AG04450 (cell line): ENCODE measurements at places on chromosomes 1 and 21.

- no peak for DNase-seq
Observed at GRCh38 chr1:62126579-62127290, 67.9 kb upstream of the L1TD1 start.

DNA sequence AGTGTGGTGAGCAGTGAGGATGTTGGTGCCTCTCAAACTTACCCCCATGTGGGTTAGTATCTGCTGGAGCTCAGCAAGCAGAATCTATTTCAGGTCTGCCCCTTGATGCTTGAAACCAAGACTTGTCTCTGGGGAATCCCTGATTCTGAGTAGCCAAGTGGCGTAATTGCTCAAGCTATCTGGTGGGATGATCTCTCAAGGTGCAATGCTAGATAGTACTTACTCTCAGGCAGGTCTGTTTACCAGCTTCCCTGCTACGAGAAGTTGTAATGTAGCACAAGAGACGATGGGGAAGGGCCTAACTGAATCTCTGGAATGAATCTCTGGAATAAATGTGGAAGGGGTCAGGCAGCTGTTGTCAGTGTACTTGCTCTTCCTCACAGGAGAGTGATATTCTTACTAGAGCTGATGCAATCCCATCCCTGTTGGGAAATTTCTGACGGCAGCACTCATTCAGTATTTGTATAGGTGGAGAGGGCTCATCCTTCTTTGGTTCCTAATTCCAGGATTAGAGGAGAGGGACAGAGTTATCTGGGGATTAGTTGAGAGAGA, 65.4 kb downstream of the MACF1 start:
- peak; percentile 43 for DNase-seq

GRCh38 chr1:42482635-42483153, 19.6 kb downstream of the CCDC30 start:
- DNase-seq: no peak

DNA sequence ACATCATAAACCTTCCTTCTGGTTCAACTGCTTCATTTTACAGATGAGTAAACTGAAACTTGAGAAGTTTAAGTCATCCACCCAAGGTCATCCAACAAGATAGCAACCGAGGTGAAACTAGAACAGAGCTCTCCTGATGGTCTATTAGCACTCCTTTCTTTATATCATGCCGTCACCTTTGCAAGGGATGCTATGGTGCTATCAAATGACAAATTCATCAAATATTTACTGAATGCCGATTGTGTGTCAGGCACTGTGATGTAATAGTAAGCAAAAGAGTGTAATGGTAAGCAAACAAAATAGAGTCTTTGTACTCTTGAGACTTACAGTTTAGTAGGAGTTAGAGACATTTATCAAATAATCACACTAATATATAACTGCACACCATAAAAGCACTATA, 14.0 kb upstream of the SGIP1 start:
- DNase-seq: no peak

DNA sequence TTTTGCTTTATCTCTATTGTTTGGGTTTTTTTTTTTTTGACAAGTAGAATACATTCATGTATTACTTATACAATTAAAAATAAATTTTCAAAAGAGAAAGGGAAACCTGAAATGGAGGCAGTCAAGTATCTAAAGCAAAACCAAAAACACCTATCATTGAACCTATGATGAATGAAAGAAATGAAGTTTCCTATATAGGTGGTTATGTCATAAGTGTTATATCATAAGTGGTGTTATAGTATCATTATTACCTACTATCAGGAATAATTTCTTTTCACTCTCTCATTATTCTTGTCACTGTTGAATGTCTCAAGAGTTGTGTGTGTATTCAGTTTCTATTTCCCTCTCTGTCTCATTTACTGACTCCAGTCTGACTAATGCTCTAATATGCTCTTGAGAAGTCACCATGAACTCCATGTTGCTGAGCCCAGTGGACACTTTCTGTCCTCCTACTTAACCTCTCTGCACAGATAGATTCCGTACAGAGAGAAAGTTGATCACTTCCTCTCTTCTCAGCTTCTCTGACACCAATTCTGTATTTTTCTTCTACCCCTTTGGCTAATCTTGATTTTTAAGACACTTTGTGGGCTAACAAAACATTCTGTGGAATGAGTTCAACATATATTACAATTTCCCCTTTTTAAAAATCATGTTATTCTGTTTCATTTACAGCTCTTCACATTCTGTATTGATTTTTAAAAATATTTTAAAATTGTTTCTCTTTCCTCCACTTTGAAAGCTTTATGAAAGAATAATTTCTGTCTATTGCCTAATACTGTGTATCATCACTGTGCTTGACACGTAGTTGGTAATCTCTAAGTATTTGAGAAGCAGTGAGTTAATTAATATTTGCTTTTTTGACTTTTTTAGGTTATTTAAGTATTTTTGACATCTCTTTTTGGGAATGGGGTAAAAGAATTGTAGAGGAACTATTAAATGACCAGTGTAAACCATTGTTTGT, 50.1 kb downstream of the RASAL2 start:
- no peak for DNase-seq

- DNase-seq: no peak
Observed at GRCh38 chr21:21664871-21665270, 666.7 kb downstream of the NCAM2 start.

- no peak for DNase-seq
Observed at GRCh38 chr1:68167211-68167610, 65.1 kb downstream of the WLS start.

DNA sequence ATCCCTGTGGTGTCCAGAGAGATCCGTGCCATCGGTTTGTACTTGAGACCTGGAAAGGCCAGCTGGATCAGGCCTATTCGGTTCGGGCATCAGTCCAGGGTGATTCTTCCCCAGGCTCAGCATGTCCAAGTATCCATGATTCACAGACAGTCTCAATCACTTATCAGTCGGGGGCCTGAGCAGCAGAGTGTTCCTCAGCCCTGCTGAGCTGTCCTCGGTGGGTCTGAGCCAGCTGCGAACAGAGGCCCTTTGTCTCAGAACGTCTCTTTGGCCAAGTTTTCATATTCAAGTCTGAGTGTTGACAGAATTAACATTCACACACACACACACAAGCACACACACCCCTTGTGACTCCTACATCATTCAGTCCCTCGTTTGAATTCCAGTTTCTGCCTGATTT, 33.4 kb upstream of the OSBPL9 start:
- DNase-seq: peak; percentile 32

DNA sequence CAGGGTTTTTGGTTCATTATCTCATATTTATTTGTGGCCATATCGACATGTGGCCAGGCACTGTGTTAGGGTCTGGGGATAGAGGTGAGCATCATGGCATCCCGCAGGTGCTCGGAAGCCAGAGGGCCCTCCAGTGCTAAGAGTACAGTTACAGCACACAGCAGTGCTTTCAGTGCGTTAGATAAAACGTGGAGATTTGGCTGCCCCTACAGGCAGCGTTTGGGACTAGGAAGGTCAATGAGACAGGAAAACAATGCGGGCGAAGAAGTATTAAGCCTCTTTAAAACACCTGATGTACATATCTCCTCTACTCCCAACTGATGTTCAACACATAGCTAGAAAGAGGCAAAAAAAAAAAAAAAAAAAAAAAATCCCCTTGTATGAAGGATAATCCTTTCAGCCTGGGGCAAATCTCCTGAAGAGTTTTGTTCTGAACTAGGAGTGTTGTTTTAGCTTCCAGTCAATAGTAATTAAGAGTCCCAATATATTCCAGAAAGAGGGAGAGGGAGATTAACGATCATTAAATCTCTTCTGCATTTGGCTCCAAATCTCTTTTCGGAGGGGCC, 80.1 kb downstream of the CAPZB start:
- no peak for DNase-seq

DNA sequence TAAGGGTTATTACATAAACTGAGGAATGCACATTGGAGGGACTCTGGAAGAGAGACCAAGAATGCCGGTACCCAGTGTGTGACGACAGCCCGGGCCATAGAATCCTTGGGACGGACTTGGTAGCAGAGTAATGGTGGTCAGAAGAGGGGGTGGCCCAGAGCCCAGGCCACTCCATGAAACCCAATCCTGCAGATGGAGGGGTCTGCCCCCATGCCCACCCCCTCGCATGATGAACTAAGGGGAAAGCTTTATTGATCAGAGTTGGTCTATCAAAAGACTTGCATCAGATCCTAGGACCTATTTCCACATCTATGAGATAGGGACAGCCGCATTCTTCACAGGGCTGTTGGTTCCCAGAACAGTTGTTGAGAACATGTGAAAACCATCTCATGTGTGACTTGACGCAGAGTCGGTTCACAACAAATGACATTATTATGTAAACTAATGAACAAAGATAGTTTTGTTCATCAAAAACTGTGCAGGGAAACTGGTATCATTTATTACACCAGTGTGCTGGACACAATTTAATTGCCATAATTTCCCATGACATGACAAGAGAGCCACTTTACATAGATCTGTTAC, 21.5 kb upstream of the SDC3 start:
- DNase-seq: no peak

DNA sequence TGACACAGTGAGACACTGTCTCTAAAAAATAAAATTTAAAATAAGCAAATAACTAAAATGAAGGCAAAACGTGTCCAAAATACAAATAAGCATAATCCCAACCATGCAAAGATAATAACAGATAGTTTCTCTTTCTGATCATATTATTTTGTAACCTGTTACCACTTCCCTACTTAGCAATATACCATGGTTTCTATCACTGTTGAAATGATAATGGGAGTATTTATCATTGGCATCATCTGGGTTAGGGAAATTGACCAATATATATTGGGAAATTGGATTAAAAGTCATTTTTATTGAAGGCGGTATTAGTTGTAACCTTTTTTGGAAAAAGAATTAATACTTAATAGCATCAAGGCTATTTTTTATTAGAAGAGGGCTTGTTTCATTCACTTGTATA, 47.0 kb downstream of the USP25 start:
- no peak for DNase-seq

DNA sequence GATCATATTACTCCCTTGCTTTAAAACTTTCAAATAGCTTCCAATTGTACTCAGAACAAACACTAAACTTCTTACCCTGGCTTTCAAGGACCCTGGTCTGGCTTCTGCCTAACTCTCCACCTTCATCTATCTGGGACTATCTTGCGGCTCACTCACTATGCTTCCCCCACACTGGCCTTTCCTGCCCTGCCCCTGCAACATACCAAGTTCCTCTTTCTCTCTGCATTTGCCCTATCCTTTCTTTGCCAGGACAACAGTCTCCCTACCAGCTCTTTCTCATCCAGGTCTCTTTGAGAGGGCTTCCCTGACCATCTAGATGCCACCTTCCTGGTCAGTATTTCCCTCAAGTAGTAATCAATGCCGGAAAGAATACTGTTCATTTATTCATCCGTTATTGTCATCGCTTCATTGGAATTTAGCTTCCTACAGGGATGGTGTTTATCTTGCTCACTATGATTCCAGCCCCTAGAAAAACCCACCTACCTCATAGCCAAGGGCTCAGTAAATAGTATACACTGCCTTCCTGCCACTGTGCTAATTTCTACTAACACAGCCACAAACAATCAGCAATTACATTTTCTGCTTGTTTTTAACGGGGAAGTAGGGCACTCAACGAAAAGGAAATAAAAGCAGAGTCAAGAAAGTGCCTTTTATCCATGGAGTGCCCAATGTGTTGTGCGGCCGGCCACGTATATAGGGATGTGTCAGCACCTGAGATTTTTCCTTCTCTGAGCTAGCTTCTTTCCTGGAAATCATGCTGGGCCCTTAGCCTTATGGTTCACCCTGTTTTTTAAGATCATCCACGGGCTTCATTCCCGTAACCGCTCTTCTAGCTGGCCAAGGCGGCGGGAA, 521 bp upstream of the CDC7 start:
- no peak for DNase-seq

DNA sequence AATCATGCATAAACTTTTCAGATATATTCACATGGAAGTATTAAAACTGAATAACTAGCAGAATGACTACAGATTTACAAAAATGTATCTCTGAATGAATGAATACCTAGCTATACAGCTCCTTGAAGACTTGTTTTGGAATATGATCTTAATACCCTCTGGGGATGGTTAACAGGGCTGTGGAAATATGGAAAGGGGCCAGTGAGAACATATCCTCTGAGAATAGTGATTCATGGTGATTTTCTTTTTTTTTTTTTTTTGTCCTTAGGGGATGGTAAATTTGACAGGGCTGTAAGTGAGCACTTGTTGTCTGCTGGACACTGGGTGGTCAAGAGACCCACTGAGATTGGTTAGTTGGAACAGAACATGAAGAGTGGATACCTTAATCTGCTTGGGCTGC, 80.7 kb upstream of the HP1BP3 start:
- DNase-seq: no peak

- DNase-seq: no peak
Observed at GRCh38 chr1:102191723-102192122, 195.0 kb upstream of the OLFM3 start.

DNA sequence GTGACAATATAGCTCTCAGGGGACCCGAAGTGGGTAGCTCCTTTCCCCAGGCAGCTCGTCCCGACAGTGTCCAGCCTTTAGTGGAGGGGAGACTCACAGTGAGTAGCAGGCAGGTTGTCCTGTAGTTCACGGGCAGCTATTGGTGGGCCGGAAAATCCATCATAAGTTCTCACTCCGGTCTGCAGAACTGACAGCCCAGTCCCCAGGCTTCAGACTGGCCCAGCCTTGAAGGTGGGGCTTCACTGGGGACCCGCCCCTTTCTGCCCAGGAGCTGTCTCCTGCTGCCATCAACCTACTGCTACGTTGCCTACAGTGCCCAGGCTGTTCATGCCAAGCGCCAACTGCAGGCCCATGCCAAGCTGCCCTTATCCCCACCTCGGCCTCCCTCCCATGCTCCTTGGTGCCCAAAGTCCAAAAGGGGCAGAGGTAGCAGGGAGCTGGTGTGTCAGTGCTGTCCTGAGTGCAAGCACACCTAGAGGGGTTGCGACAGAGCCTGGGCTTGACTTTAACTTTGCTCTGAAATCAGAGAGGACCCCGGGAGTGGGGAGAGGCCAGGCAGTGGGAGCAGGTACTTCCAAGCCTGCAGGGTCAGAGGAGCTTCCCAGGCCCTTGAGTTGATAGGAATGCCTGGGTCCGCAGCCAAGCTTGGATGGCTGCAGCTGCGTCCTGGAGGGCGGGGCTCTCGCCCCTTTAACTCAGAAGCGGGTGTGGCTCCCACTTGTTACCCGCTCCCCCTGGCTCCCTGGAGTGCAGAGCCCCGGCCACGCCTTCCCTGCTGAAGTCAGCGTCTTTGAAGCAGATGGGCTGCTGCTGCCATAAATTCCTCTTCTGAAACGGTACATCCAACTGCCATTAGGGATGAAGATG, 1144.3 kb upstream of the NCAM2 start:
- no peak for DNase-seq

- no peak for DNase-seq
Observed at GRCh38 chr1:174957829-174958228, 41.9 kb upstream of the CACYBP start.

DNA sequence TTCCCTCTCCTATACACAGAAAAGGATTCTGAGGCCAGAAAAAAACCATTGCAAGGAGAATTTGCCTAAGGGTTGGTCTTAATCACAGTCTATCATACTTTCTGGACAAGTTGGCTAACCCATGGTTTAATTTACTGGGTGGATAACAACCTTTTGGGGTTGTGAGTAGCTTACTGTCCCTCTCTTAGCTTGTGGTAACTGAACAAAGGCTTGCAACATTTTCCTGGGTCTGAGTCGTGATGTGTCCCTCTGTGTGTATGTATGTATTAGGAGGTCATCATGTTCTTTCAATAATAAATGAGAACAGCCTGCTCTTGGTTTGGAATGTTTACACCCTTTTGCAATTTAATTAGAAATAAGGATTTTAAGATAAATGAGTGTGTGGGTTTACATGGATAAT, 36.7 kb downstream of the PAPPA2 start:
- no peak for DNase-seq

- peak; percentile 70 for DNase-seq
Observed at GRCh38 chr1:40315239-40315794, 1.8 kb downstream of the COL9A2 start.
